ENCODE measurements at places on chromosomes 13 and 19.

GRCh38 chr13:24725379-24725778 is 38.6 kb upstream of the RNF17 start:
- DNase-seq = no peak

DNA sequence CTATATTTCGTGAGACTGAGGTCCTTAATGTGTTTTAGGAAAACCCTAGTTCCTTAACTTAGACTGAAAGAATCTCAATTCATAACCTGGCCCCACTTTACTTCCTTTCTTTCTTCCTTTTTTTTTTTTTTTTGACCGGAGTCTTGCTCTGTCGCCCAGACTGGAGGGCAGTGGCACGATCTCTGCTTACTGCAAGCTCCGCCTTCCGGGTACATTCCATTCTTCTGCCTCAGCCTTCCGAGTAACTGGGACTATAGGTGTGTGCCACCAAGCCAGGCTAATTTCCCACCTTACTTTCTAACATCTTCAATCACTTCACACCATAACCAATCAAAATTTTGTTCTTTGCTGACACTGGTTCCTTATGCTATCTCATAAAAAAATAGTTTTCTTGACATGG is 2097.0 kb downstream of the PCDH9 start:
- no peak for DNase-seq

DNA sequence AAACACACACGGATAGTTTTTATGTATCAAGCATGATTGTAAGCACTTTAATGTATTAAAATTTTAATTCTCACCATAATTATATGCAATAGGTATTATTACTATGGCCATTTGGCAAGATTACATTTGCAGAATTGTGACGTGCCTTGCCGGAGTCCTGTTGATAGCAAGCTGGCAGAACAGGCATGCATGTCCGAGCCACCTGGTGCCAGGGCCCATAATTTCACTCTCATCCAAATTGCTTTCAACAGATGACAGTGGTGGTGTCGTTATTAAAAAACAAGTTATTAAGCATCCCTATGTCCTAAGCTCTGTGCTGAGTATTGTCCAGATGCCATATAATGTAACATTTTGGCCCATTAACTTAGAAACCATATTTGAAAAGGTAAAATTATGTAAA is 374.3 kb downstream of the FOXO1 start:
- DNase-seq = no peak

DNA sequence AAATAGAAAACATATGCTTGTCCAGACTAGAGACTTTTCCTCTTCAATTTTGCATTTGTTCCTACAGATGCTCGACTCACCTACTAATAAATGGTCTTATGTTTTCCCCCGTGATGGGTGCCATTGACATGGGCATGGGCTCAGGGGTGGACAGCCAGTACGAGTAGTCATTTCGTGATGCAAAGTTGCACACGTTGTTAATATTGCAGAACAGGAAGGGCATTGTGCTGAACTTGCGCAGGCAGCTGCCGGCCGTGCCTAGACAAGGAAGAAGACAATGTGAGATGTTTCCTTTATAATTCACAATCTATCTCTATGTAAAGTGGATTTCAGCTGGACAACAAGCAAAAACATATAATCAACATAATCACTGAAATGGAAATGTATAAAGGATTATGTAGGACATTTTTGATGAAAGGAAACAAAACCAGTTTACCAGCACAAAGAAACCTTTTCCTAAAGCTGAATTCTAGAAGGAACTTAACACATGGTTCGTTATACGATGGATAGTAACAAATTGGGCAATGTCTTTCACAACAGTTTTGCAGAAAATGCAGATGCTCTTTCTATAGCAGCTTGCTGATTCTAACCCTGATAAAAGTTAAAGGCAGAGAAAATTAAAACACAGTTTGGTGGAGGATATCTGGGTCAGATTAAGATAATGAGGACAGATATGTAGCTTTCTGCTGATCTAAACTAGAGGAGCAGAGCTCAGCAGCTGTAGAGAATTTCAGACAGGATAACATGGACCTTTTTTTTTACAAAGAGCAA is 145.7 kb downstream of the COL4A1 start:
- DNase-seq = no peak

GRCh38 chr19:45408830-45409556 is 2.5 kb downstream of the POLR1G start:
- DNase-seq = no peak

DNA sequence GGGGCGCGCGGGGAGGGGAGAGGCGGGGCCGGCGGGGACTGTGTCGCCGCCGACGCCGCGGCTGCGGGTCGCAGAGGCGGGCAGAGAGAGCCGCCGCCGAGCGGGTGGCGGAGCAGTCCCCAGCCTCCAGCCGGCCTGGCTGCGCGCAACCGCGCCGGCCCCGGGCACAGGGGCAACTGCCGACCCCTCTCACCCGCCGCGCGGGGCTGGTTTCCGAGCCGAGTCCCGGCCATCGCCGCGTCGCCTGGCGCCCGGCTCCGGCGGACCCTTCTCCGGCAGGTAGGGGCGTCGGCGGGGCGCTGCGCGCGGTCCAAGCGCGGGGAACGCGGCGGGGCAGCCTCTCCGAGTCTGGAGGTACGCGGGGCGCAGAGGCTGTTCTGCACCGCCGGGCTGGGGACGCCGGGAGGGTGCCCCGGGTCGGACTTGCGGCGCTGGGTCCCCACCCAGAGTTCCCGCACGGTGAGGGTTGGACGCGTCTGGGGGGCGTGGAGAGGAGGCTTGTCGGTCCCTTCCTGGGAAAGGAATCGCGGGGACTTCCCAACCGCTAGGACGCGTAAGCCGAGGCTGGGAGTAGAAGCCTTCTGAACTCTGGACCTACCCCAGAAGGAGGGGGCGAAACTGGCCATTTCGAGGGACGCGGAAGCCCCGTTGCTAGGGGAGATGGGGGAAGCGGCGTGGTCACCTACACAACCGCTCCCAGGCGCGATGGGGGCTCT is 133.6 kb upstream of the MYO16 start:
- no peak for DNase-seq

GRCh38 chr19:11649941-11650340 is 52.7 kb downstream of the ZNF627 start:
- no peak for DNase-seq

- no peak for DNase-seq
Observed at GRCh38 chr19:19040417-19040816, 7.0 kb downstream of the ARMC6 start.

GRCh38 chr13:93224535-93224934 is 2.1 kb upstream of the GPC6 start:
- no peak for DNase-seq

DNA sequence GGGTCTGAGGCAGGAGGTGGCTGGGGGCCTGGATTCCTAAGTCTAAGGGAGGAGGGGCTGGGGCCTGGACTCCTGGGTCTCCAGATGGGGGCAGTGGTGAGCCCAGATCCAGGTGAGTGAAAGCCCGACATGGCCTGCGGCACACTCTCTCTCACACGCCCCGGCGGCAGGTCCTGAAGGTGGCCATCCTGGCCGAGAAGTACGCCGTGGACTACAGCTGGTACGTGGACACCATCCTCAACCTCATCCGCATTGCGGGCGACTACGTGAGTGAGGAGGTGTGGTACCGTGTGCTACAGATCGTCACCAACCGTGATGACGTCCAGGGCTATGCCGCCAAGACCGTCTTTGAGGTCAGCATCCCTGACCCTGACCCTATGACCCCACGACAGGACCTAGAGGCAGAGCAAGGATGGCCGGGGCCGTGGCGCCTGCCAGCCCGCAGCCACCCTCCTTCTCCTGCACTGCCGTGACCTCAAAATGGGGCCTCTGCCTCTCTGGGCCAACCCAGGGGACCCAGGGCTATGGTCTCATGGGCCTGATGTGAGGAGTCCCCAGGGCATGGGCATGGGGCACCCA is 13.2 kb downstream of the FUZ start:
- DNase-seq = no peak

- no peak for DNase-seq
Observed at GRCh38 chr19:38693380-38694223, 46.2 kb downstream of the ACTN4 start.

DNA sequence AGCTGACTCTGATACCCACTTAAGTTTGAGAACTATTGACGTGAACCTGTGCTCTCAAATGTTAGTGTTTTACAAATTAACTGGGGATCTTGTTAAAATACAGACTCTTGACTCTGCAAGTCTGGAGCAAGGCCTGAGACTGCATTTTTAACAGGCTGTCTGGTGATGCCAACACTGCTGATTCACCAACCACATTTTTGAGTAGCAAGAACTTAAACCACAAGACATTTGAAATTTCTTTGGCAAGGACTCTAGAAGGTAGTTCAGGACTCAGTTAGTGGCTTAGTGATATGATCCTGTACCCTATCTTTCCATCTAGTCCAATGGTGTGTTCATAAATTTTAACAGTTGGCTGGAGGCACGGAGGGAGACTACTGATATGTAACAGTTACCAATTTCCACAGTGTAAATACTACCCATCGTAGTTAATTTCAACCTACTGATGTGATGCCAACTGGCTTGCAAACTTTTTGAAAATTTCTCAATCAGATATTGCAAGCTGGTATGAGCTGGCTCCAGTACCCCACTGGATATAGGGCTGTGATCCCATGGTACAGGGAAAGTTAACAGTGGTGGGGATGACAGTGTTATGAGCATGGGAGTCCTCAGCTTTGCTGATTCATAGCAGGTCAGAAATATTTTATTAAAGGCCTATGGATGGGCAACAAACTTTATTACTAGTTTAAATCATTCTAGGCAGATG is 255.1 kb downstream of the TBC1D4 start:
- DNase-seq = no peak

DNA sequence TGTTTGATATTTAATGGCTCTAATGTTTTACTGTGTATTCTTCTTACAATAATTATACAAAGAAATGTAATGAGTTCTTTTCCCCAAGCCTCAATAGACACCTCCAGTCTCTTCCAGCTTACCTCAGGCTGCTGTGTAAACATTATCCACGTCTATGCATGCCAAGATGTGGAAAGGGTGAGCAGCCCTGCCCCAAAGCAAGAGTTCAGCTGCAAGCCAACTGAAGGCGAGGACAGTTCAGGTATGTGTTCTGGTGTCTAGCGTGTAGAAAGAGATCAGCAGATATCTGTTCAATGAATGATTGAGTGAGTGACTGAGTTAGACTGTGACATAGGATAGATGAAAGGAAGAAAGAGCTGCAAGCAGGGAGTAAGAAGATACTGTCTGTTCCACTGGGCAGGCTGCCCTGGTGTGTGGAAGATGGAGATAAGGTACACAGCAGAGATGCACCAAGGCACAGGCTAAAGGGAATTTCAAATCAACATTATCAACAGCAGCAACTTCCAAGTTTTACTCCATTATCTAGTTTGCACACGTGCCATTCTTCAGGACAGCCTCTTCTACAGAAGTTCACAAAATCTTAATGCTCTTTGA is 66.0 kb downstream of the LATS2 start:
- no peak for DNase-seq

DNA sequence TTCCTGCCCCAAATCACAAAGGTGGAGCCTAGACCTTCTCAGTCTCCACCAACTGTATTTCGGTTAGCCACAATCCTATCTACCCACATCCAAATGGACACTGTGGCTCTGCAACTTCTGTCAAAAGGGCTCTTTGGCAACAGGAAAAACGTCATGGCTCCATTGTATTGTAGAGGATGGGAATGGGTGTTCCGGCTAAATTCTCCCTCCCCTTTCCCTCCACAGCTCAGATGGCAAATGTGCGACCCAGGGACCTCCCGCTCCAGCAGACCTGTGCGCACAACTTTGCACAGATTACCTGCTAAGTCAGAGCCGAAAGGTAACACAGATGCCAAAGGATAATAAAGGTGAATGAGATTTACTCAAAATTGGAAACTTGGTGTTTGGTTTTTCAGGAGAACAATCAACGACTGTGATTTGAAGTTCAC is 968 bp upstream of the KL start:
- DNase-seq = peak; percentile 12

DNA sequence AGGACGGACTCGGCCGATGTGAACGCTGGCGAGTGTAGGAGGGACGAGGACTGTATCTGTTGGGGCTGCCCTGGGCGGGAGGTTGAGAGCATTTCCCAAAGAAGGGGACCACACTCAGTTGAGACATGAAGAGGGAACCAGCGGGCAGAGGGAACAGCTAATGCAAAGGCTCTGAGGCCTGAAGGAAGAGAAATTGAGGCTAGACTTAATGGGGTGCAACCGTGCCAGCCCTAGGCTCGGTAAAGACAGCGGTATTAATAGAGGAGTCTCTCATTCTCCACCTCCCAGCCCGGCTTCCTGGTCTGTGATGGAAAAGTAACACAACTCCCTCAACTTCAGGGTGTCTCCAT is 1.1 kb downstream of the MPV17L2 start:
- DNase-seq = no peak

DNA sequence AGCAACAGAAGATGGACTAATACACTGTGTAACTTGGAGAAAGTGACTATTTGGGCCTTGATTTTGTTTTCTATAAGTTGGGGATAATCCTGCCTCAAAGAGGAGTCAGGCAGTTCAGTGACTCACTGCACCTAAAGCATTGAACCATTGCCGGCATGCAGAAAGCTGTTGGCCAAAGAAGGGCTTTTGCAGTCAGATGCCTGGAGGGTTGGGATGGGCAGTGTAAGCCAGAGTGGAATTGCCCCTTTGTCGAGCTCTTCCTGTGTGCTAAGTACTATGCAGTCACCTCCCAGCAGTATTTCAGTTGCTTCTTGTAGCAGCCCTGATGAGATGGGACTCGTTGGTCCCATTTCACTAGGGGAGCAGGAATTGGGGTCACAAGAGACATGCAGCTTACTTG is 11.1 kb downstream of the ZNF473 start:
- no peak for DNase-seq

DNA sequence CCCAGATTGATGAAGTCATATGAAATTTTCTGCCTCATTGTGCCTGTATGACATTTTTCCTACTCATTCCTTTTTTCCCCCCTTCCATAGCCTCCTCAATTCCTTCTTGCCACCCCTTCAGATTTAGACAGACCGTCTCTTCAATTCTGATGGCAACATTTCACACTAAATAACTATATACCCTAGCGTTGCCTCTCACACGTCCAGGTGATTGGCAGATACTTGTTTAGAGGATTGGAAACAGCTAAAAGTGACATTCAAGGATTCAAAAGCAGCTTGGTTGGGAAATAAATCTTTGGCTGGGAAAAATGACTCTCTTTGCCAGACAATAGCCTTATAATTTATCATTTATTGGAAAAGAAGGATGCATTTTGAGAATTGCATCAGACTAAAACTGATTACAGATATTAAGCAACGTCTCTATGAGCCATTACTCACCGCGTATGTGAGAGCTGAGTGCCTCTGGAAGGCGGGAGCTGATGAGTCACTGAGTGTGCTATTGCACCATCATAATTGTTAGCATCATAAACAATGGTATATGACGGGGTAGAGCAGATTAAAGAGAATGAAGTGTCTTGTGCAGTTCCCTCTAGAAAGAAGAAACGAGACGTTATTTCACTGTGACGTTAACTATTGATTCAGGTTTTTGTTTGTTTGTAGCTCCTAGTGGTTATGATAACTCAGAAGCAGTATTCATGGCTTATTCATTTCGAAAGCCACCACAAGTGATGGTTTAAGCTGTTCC is 61.1 kb upstream of the FAM216B start:
- no peak for DNase-seq
